Subcutaneous preadipocyte (primary cell): ENCODE measurements at places on chromosomes 12 and 14. TPM values are rescaled to one million over a fixed set of nuclear protein-coding genes. Genes with fewer than 3 reads are reported as not detected.

The DLGAP5 gene
- 33.8 and 44.4 TPM in 2 replicates for total RNA-seq

The PTCSC3 gene
- total RNA-seq, result not detected in 2 replicates

The MYH6 gene
- total RNA-seq, result not detected in 2 replicates

The MDGA2 gene
- total RNA-seq, result not detected in 2 replicates

The LTA4H gene
- total RNA-seq, result 51.4 and 52.4 TPM in 2 replicates

The LIN7A gene
- total RNA-seq, result 6.3 and 8.5 TPM in 2 replicates

The DLST gene
- 68.7 and 95.0 TPM in 2 replicates for total RNA-seq

The NKX2-1 gene
- total RNA-seq, result not detected in 2 replicates

The RIMKLB gene
- total RNA-seq, result 16.2 and 21.9 TPM in 2 replicates

The UNG gene
- total RNA-seq, result 19.5 and 26.6 TPM in 2 replicates

The CHST11 gene
- total RNA-seq, result 9.2 and 14.3 TPM in 2 replicates

The AVPR1A gene
- 0.37 TPM in 1 of 2 replicates, not detected in the other for total RNA-seq

The FAM186B gene
- 0.20 and 0.37 TPM in 2 replicates for total RNA-seq

The HOXC12 gene
- total RNA-seq, result not detected in 2 replicates

The ABCC9 gene
- total RNA-seq, result 5.9 and 12.5 TPM in 2 replicates

The PLXNC1 gene
- 0.98 and 2.6 TPM in 2 replicates for total RNA-seq

The MAP3K12 gene
- 35.4 and 36.0 TPM in 2 replicates for total RNA-seq

The MEG3 gene
- total RNA-seq, result 166 and 169 TPM in 2 replicates

The TAS2R31 gene
- total RNA-seq, result 4.8 and 6.8 TPM in 2 replicates

The RERG gene
- total RNA-seq, result not detected in 2 replicates

The RAD9B gene
- total RNA-seq, result 0.37 and 0.59 TPM in 2 replicates

The PTGER2 gene
- total RNA-seq, result 22.1 and 23.5 TPM in 2 replicates

The KRT2 gene
- not detected in 2 replicates for total RNA-seq

The SLC17A8 gene
- under 0.01 TPM in 1 of 2 replicates, not detected in the other for total RNA-seq

The GRIP1 gene
- total RNA-seq, result under 0.01 TPM in 1 of 2 replicates, not detected in the other

The KCNH5 gene
- total RNA-seq, result not detected in 2 replicates

The SLCO1C1 gene
- total RNA-seq, result not detected in 2 replicates

The PAPLN gene
- total RNA-seq, result 4.8 and 8.0 TPM in 2 replicates

The KRT79 gene
- total RNA-seq, result not detected in 2 replicates

The ARMH4 gene
- 1.4 and 2.9 TPM in 2 replicates for total RNA-seq

The ASB2 gene
- under 0.01 TPM in 1 of 2 replicates, not detected in the other for total RNA-seq

The KRT6C gene
- not detected in 2 replicates for total RNA-seq

The DAD1 gene
- total RNA-seq, result 220 and 318 TPM in 2 replicates

The ZFHX2 gene
- 0.20 and 0.73 TPM in 2 replicates for total RNA-seq

The SDR9C7 gene
- not detected in 2 replicates for total RNA-seq
